Left lobe of liver (tissue), 2 donors: ENCODE measurements at places on chromosomes 1 and 21. TPM values are rescaled to one million over a fixed set of nuclear protein-coding genes. Genes with fewer than 3 reads are reported as not detected.
A peak's percentile ranks its signal among the peaks of the same experiment; 100 is the strongest.

GRCh38 chr1:10265027-10265426, 54.7 kb downstream of the KIF1B start:
- no peak for DNase-seq

- no peak for DNase-seq
Measured at GRCh38 chr1:81548918-81549587, 251.7 kb upstream of the ADGRL2 start.

DNA sequence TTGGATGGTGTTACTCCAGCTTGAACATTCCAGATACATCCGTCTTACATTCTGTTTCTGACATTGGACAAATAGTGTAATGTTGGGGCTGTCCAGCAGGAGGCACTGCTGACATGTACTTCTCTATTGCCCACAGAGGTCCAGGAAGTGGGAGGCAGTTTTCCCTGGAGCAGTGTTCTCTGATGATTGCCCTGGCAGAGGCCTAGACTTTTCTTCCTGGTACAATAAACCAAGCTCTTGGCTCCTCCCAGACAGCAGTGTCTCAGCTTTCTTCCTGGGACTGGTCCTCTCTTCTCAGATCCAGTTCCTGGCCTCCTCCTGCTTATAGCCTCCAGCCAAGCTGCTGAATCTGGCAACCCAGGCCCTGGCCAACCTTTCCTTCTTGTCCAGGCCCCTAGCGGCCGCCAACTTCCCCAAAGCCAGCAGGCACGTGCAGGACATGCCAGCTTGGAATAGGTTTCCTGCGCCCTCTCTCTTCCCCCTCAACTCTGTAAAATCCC, 14.9 kb upstream of the IFNLR1 start:
- peak; percentile 83 for DNase-seq

- peak; percentile 40 for DNase-seq
Measured at GRCh38 chr1:47656719-47657685, 219.2 kb downstream of the FOXD2 start.

- DNase-seq, result no peak
Measured at GRCh38 chr1:160664573-160665051, 17.8 kb upstream of the SLAMF1 start.

DNA sequence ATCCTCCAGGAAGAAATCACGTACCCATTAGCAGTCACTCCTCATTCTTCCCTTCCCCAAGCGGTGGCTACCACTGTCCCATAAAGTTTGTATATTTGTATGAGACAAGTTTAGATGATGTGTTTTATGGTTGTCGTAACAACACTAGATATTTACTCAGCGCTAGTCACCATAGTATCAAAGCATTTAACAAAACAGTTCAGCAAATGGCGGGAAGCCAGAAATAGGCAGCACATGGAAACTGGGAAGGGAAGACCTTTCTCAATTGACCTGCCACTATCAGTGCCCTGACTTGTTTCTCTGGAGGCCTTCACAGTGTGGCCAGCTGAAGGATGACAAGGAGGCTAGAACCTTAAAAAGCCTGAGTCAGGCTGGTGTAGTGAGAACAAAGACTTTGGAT, 31.1 kb downstream of the CNST start:
- no peak for DNase-seq

DNA sequence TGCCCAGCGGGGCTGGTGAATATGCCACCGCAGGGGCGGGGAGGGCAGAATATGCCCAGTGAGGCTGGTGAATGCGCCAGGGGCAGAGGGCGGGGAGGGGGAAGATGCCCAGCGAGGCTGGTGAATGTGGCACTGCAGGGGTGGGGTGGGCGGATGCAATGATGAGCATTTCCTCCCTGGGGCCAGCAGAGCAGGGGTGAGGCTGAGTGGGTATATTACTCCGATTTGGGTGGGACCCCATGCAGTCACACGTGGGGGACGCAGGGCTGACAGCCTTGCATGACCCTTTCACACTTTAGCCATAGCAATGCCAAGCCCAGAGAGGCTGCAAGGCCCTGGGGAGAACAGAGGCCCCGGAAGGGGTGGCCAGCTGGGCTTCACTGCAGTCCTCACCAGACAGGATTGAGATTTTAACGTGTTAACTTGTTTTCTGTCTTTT, 9.3 kb upstream of the SLX9 start:
- DNase-seq, result no peak

DNA sequence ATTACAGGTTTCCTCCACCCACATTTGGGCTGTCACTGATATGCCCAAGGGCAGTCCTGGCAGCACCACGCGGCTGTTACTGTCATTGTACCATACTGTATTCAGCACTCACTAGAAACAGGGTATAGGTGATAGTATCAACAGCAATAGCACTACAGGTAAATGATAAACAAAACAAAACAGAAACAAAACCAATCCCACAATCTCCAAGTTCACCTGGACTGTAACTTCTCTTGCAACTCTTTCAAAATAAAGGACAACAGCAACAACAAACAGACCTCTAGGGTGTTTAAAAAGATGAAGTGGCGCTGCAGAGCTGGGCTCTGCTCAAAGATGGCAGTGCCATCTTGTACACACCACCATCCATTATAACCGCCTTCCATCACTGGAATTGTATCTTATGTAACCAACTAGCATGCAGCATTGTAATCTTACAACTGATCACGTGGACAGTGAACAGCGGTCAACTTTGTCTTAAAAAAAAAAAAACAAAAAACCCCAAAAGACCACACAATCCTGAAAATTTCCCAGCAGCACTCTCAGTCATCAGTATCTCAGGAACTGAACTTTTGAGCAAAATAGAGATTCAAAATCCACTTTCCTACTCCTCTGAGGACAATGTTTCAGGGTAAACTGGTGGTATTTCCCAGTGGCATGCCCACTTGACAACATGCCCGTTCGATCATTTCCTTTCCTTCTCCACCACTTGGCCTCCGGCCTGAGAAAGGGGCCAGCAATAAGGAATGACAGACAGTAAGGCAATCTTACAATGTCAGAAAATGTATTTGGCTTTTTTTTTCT, 3.8 kb downstream of the IRF2BP2 start:
- DNase-seq, result no peak

DNA sequence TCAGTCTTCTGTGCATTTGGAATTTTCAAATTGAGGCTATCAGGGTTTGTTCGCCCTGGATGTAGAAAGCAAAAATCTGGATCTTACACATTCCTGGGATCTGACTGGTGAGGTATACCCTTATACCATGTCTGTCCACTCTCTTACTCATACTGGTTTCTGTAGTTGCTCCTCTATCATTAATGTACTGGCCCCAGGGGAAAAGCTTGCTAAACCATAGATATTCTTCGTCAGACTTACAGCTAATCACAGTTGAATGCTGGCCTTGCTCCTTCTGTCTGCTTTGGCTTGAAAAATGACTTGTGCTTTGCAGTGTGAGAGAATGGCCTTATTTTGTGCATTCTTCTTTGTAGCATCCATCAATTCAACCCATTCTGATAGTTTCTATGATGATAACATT, 30.5 kb downstream of the TBCE start:
- DNase-seq, result no peak

DNA sequence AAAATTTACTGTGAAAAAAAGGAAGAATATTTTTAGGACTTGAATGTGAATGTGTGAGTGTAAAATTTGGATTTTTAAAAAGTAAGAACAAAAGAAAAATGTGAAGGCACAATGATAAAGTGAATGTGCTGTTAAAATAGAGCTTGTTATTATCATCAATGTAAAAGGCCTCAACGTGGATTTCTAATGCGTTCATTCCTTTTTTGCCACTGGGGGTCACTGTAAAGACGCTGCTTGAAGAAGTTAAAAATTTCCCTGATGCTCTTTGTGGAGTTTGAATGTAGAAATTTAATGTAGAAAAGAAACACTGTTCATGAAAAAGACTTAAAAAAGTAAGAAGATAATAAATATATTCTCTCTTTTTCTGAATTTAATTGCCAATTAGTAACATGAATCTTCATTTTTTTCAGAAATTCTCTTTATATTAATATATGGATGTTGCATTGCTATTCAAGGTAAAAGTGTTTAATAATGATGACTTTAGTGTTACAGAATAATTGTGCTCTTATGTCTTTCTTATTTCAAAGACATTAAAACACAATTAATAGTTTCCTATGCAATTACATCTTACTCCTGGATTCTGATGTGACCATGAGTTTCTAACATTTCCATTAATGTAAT, 161.5 kb downstream of the DNM3 start:
- no peak for DNase-seq

DNA sequence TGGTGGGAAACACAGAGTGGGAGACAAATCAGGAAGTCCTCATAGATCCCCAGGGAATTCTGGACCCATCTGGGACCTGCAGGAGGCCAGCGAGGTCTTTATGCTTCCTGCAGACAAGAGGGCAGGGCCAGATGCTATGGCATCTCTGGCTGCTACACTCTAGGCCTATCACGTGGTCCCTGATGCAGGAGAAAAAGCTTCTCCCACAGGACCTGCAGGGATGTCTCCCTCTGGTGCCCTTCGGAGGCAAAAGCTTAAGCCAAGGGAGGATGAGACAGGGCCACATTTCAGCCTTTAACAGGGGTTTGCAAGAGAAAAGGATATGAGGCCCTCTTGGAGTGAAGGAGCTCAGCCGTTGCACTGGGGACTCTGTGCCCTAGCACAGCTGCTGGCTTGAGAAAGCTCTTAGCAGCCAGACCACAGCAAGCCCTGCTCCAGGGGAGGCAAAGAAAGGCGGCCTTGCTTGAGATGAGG, 243.0 kb downstream of the C1orf94 start:
- DNase-seq, result no peak

GRCh38 chr21:33451634-33452071, 28.1 kb downstream of the TMEM50B start:
- DNase-seq, result no peak

DNA sequence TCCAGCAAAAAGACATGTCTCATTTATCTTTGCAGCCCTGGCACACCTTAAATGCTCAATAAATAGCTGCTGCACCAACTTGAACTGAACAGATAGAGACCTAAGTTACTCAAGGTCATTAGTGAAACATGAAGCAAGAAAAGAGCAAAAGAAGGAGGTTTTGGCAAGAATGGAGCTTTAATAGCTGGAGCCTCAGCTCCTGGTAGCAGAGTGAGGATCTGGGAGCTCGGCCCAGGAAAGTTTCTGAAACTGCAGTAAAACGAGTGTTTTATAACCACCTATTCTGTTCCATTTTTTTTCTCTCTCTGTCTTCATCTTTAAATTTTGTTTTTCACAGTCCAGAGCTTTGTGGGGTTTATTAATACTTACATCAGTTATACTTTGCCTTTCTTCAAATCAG, 207.5 kb downstream of the SETD4 start:
- no peak for DNase-seq

GRCh38 chr1:226656201-226656600, 82.9 kb downstream of the ITPKB start:
- DNase-seq, result no peak

DNA sequence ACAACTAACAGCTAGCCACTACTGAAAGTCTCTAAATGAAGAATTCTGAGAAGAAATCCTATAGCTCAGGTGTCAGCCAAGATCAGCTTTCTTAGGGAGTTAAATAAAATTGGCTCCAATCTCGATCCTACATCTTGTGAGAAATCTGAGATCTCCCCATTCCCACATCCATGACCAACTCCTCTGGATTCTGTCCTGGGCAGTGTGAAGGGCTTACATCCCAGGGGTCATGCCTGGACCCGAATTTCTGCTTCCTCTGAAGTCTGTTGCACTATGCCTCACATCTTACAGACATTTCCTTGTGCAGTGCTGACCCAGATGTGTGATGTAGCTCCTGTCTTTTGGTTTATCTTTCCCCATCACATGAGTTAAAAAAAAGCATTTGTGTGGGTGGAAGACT, 4.8 kb upstream of the TNN start:
- no peak for DNase-seq

GRCh38 chr21:45774291-45774690, 130.8 kb downstream of the PCBP3 start:
- DNase-seq, result no peak

- no peak for DNase-seq
Measured at GRCh38 chr1:203813581-203814341, 18.3 kb downstream of the ZBED6 start.

GRCh38 chr1:202007805-202008489, 2.4 kb upstream of the ELF3 start:
- DNase-seq, result no peak

DNA sequence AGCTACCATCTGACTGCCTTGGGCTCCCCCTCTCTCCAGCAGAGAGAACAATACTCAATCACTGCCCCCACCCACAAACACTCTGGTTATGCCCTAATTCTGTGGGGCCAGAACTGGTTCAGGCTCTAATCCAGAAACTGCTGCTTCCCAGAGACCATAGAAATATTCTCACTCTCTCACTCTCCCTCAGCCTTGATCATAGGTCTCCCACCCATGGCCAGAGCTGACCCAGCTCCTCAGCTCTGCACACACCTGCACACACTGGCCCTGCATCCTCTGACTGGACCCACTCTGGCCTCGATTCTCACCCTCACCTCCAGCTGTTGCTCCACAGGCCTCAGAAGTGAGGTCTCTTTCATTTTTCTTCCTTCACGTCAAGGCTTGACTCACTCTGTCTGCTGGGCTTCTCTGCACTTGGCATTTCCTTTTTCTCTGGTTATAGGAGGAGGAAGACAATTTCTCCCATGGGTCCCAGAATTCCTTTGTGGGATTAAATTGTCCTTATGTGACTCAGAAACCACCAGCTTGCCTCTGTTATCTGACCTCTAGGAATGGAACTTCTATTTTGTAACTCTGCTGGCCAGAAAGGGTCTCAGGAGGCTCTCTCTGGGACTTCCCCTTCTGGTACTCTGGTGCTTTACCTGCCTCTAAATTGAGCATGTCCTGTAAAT, 15.6 kb upstream of the ZMYM6 start:
- DNase-seq, result no peak

GRCh38 chr1:192147696-192148095, 10.6 kb upstream of the RGS18 start:
- DNase-seq, result no peak

GRCh38 chr1:153557877-153558276, 7.8 kb downstream of the S100A2 start:
- no peak for DNase-seq

GRCh38 chr1:192639607-192640368, 3.8 kb downstream of the RGS13 start:
- no peak for DNase-seq

- DNase-seq, result no peak
Measured at GRCh38 chr1:207316141-207316540, 5.3 kb upstream of the CD55 start.

GRCh38 chr1:159668739-159669138, 45.6 kb downstream of the CRP start:
- DNase-seq, result no peak

ZNF670 gene
- total RNA-seq, result 1.0 TPM

CCDC17 gene
- 2.7 TPM for total RNA-seq

CRYAA gene
- not detected for total RNA-seq

ARHGEF19 gene
- 1.9 TPM for total RNA-seq

SHE gene
- 5.4 TPM for total RNA-seq

PCSK9 gene
- total RNA-seq, result 31.6 TPM

PTCH2 gene
- 0.45 TPM for total RNA-seq

XCL2 gene
- total RNA-seq, result not detected

FMOD gene
- total RNA-seq, result 1.7 TPM

MYBPH gene
- total RNA-seq, result not detected

PIGR gene
- 23.3 TPM for total RNA-seq

LCE3D gene
- not detected for total RNA-seq

TRIM67 gene
- total RNA-seq, result 0.03 TPM

PUSL1 gene
- 8.4 TPM for total RNA-seq

MSH4 gene
- 0.08 TPM for total RNA-seq

UBL4B gene
- total RNA-seq, result not detected

GJC2 gene
- total RNA-seq, result 0.50 TPM
